Tongue (tissue), 3 donors: ENCODE measurements at places on chromosomes 16 and 17. TPM values are rescaled to one million over a fixed set of nuclear protein-coding genes. Genes with fewer than 3 reads are reported as not detected.
A peak's percentile ranks its signal among the peaks of the same experiment; 100 is the strongest.

Gene DNAI2
- total RNA-seq, result 0.21 TPM

DNA sequence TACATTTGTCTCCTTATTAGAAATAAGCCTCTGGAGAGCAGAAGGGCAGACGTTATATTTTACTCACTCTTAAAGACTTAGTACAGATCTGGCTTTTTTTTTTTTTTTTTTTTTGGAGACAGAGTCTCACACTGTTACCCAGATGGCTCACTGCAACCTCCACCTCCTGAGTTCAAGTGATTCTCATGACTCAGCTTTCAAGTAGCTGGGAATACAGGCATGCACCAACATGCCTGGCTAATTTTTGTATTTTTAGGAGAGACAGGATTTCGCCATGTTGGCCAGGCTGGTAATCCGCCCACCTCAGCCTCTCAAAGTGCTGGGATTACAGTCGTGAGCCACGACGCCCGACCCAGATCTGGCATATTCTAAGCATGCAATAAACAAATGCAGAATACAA, 36.4 kb upstream of the TMEM97 start:
- no peak for DNase-seq

DNA sequence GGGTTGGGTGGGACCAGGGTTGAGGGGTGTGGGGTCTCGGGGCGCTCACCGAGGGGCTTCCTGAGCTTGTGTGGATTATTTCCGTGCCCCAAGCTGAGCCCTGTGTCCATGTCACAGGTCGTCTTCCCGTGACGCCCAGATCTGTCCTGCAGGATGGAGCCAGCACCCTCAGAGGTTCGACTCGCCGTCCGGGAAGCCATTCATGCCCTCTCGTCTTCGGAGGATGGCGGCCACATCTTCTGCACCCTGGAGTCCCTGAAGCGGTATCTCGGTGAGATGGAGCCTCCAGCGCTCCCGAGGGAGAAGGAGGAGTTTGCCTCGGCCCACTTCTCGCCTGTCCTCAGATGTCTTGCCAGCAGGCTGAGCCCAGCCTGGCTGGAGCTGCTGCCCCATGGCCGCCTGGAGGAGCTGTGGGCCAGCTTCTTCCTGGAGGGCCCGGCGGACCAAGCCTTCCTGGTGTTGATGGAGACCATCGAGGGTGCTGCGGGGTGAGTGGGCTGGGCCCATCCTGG, 1.0 kb downstream of the TELO2 start:
- peak; percentile 20 for DNase-seq

DNA sequence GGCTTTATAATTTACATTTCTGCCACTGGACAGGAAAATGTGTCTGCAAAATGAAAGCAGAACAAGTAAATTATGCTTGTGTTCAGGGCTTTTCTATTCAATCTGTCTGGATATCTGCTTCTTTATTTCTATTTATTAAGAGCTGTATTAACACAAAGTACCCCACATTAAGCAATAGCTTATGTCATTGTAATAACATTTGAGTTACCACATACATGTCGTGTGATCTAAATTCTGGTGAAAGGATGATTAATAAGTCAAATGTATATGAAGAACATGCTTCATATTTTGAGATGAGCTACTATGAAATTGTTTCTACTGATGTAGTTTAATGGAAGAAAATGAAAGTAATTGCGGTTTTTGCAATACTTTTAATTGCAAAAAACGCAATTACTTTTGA, 238.2 kb downstream of the KCNJ2 start:
- DNase-seq, result no peak

Gene LPO
- 6.4 TPM for total RNA-seq

Gene FKBP10
- total RNA-seq, result 84.5 TPM

Gene MILR1
- total RNA-seq, result 6.9 TPM

GRCh38 chr17:28684963-28685362, 23.0 kb downstream of the SUPT6H start:
- peak; percentile 68 for DNase-seq

- DNase-seq, result no peak
Measured at GRCh38 chr17:78766743-78767294, 15.3 kb downstream of the CYTH1 start.

- DNase-seq, result no peak
Measured at GRCh38 chr17:28532050-28532960, 20.1 kb downstream of the UNC119 start.

DNA sequence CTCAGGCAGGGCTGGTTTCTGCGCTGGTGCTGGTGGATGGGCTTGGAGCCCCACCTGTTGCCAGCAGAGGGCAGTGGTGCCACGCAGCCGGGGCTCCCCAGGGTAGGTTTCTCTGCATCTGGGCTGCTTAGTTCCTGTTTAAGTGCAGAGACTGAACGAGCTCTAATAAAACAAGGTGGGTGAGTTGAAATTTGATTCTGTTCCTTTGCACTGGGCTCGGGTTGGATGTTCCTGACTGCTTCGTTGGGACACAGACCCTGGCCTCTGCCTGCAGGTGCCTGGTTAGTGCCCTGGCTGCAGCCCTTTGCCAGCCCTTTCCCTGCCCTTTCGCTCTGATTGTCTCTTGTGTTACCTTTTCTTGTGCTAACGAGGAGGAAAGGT, 30.0 kb downstream of the TBCD start:
- DNase-seq, result peak; percentile 93

Gene NPIPB9
- total RNA-seq, result 7.4 TPM

DNA sequence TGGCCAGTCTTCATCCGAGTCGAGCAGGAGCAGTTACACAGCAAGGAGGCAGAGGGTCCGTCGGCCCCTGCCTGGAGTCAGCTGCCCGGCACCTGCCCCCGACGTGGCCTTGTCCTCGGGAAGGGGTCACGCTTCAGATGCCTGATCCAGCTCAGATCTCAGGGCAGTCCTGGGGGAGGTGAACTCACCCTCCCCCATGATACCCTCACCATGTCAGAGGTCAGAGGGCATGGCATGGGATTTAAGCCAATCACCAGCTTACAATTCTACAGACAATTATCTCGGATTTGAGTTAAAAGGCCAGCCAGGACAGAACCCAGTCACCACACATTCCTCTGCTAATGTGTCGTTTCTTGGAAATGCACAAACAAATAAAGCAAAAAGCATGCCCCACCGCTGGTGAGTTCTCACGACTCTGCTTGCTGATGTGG, 211.3 kb downstream of the FOXL1 start:
- peak; percentile 25 for DNase-seq

Gene CACNA1G
- 10.4 TPM for total RNA-seq

Gene CIITA
- 7.2 TPM for total RNA-seq

GRCh38 chr16:29824589-29825144, 4.4 kb downstream of the MVP start:
- no peak for DNase-seq

- no peak for DNase-seq
Measured at GRCh38 chr17:11138023-11138422, 103.0 kb upstream of the SHISA6 start.

Gene NEUROD2
- total RNA-seq, result not detected

Gene ZNF624
- 13.0 TPM for total RNA-seq

DNA sequence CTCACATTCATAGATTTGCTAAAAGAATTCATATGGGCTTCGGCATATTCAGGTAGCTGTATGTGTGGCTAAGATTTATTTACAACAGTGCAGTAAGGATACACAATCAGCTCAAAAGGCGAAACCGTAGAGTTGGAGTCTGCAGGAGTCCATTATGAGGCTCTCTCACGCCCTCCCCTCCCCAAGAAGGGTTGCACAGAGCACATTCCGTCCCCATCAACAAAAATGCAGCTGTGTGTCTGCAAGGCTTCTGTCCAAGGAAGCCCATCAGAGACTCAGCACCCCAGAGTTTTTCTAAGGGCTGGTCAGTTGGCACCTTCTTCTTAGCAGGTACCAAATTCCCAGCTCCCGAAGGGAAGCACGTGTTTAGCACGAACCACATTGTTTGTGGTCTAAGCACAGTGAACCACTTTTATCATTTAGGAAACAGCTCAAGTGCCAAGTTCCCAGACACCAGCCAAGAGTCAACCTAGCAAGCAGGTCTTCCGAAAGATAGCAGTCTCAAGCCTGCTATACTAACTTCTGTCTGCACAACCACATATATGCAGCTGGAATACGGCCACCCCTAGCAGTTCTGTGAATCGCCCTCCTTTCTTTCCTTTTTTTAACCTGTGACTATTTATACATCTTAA, 28.5 kb upstream of the MEAK7 start:
- DNase-seq, result no peak

- no peak for DNase-seq
Measured at GRCh38 chr17:75891022-75891604, 5.6 kb downstream of the TRIM65 start.

Gene CES5A
- total RNA-seq, result not detected

DNA sequence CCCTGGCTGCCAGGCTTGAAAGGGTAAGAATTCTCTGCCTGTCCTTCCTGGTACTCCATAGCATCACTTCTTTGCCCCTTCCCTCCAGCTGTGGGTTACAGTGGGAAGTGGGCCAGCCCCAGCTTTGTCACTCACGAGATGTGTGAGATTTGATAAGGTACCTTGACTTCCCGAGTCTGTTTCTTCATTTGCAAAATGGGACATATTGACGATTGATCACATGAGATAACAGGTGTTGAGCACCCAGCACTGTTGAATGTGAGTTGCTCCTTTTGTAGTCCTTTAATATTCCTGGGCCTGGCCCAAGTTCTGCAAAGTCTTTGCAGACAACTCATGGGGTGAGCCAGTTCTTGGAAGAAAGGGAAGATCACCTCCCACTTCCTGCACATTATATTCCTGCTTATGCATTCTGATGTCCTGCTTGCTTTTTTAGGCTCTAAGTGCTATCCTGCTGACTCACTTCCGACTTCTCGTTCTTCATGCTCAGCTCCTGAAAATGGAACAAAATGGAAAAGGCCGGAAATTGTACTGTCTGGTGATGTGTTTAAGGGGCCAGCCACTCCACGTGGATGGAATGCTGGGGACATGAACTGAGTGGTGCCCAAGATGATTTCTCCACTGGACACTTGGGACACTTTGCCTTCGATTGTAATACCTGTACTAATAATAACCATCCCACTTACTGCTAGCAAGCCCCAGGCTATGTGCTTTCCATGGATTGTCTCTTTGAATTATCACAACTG, 8.3 kb upstream of the NLK start:
- no peak for DNase-seq

- DNase-seq, result peak; percentile 63
Measured at GRCh38 chr16:590188-590814, 435 bp downstream of the RAB40C start.

DNA sequence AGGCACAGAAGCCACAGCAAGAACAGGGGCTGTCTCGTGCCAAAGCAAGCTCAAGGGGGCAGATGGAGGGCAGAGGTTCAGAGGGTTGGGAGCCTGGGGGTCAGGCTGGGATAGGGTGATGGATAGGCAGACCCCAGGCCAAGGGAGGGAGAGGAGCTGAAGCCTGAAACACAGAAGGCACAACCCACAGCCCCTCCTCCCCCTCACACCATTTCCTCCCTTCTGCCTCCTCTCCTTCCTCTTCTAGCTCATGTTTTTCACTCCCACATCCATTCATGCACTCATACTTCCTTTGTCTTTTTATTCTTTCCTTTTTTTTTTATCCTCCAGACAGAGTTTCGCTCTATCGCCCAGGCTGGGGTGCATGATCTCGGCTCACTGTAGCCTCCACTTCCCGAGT, 61.1 kb downstream of the SOCS1 start:
- DNase-seq, result no peak

GRCh38 chr17:1989135-1989534, 36.0 kb downstream of the RTN4RL1 start:
- no peak for DNase-seq

DNA sequence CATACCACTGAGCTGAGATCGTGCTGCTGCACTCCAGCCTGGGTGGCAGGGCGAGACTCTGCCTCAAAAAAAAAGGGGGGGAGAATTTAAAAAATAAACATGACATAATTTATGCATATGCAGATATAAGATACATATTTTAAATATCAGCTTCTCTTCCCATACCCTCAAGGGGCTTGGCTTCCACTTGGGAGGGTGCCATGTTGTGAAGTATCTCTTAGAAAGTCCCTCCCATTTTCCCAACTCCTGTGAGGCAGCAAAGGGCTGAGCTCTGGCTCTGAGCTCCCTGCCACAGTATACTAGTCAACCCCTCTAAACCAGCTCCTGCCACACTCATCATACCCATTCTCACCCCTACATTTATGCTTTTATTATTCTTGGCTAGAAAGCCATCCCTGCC, 39.4 kb downstream of the MYH11 start:
- no peak for DNase-seq

Gene FOXL1
- 1.8 TPM for total RNA-seq

DNA sequence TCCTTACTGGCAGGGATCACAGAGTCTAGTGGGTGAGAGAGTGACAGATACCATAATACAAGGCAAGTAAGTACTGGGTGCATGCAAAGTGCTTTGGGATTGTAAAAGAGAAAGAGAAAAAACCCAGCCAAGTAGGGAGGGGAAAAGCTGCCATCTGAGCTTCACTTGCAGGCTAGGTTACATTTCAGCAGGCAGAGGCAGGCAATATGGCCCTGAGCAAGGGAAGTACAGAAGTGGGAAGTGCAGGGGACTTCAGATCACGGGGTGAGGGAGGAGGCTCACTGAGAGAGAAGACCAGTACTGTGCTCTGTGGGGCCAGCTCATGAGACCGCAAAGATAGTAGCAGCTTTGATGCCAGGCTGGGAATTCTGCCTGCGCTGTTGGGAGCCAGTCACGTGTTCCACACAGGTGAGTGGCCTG, 230.6 kb downstream of the MSI2 start:
- DNase-seq, result no peak

GRCh38 chr16:3054965-3055733, 8.8 kb downstream of the MMP25 start:
- no peak for DNase-seq

Gene MMP2
- 363 TPM for total RNA-seq

DNA sequence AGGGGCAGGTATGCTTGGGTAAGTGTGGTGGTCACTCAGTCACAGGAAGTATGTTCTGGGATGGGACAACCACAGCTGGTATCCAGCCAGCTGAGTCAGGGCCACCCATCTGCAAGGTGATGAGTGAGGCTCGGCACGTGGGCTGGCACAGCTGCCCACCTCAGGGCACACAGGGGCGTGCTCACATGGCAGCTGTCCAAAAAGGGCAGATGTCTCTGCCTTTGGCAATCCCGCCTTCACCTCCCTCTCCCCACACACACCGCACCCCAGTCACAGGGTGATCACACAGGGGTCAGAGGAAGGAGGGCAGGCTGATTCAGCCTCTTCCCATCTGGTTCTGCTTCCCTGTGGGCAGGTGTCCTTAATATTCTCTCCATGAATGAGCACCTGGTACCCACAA, 85.9 kb upstream of the TOB1 start:
- peak; percentile 92 for DNase-seq

GRCh38 chr16:79177018-79177417, 423.5 kb downstream of the MAF start:
- DNase-seq, result no peak

GRCh38 chr17:27567563-27567859, 63.5 kb upstream of the LGALS9 start:
- DNase-seq, result no peak

Gene IGFALS
- total RNA-seq, result 0.31 TPM

Gene MYH3
- 9,382 TPM for total RNA-seq

GRCh38 chr17:48575066-48575582, 3.0 kb downstream of the HOXB4 start:
- DNase-seq, result no peak

DNA sequence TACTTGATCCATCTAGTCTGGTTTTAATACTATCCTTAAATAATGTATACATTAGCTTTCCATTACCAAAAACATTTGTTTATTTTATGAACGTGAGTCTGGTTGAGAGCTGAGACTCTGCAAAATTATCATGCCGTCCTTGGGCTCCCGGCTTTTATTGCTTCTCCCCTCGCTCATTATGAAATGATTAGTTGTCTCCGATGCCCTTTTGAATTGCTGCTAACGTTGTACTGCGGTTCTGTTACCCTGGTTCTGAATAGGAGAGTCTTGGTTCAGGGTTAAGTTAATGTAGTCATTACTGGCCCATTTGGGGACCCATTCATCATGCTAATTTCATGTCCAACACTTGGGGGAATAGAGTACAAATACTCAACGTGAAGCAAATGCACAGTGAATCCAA, 12.8 kb downstream of the XYLT1 start:
- no peak for DNase-seq

Gene TMIGD1
- not detected for total RNA-seq

Gene ASPHD1
- 1.6 TPM for total RNA-seq
